ENCODE measurements at places on chromosomes 13 and 19. TPM values are rescaled to one million over a fixed set of nuclear protein-coding genes. Genes with fewer than 3 reads are reported as not detected.

Gene C2CD4C
- total RNA-seq, result 0.73 TPM

GRCh38 chr19:47110521-47111005, 3.0 kb downstream of the ZC3H4 start:
- H3K4me1 ChIP-seq, result peaks cover 8% of the 10 kb centered on the region
- peak overlapping the region; percentile 83 for H3K4me3 ChIP-seq
- H3K27me3 ChIP-seq, result no peaks in the 10 kb centered on the region
- H3K36me3 ChIP-seq, result peaks cover 12% of the 10 kb centered on the region
- DNase-seq, result no peak

Gene CEACAM8
- total RNA-seq, result not detected

- no peaks in the 10 kb centered on the region for H3K27me3 ChIP-seq
- DNase-seq, result no peak
- H3K4me1 ChIP-seq, result no peaks in the 10 kb centered on the region
- H3K4me3 ChIP-seq, result no peak overlapping the region
- H3K27ac ChIP-seq, result no peak overlapping the region
Observed at GRCh38 chr19:38162632-38163031, 61.4 kb downstream of the DPF1 start.

GRCh38 chr13:112616586-112617362, 28.8 kb upstream of the TUBGCP3 start:
- no peaks in the 10 kb centered on the region for H3K4me1 ChIP-seq
- peak; percentile 17 for DNase-seq
- no peak overlapping the region for H3K27ac ChIP-seq
- H3K27me3 ChIP-seq, result no peaks in the 10 kb centered on the region

DNA sequence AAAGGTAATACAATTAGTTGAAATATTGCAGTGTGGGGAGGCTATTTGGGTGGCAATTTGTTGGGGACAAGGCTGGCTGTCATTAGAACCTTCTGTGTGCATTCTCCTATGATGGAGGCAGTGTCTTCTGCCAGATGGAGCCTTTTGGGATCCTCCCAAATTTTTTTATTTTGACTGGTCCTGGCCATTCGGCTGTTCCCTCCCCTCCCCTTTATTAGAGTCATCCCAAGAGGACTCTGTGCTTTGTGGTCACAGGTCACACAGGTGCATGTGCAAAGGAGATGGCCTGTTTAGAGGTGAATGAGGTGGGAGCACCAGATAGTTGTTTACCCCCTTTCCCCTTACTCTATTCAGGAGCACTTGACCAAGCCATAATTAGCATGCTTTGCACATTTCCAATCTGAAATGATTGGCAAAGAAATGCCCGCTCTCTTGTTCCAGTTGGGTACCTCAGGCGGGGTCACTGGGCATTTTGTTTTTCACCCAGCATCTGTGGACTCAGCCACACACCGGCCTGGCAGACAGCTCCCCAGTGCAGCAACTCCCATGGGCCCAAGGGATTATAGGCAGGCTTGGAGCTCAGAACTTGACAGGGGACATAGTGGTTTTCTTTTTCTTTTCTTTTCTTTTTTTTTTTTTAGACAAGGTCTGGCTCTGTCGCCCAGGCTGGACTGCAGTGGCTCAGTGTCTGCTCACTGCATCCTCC, 19.8 kb downstream of the GATAD2A start:
- 0 out of 2 replicates have a peak, but pooled peaks cover 2% of the 10 kb centered on the region for H3K36me3 ChIP-seq
- H3K4me3 ChIP-seq, result no peak overlapping the region
- no peak overlapping the region for H3K27ac ChIP-seq
- H3K4me1 ChIP-seq, result peaks cover 10% of the 10 kb centered on the region
- no peak for DNase-seq
- H3K27me3 ChIP-seq, result no peaks in the 10 kb centered on the region

DNA sequence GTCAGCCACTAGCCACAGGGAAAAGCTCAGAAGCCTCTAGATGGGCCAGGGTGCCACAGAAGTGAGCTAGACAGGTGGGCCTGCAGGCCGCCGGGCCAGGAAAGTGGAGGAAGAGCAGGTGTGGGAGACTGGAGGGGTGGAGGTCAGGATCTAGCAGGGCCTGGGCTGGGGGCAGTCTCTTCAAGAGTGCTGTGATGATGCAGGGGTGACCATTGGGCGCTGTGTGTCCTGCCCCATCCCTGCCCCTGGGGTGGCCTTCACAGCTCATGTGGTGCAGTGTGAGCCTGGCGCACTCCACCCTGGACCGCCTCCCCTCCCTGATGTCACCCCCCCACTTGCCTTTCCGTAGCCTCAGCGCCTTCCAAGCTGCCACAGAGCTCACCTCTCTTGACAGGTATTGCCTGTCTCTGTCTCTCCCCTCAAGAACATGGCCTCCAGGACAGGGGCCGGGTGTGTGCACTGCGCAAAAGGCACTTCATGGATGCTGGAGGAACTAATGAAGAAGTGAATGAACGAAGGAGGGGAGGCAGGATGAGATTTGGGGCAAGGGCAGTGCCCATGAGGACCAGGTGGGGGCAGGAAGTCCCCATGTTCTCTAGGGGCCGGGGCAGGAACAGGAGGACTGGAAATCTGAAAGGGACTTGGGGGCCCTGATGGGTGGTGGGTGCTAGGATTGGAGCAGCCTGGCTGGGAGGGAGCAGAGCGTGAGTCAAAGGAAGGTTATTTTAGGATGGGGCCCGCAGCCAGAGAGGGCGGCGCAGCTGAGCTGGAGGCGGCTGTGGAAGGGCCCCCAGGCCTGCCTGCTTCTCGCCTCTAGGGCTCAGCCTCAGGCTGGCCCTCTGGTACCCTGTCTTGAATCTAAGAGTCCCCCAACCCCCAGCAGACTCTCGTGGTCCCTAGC, 6.6 kb downstream of the SSBP4 start:
- no peaks in the 10 kb centered on the region for H3K27me3 ChIP-seq
- no peaks in the 10 kb centered on the region for H3K36me3 ChIP-seq
- H3K4me1 ChIP-seq, result peaks cover 22% of the 10 kb centered on the region
- DNase-seq, result no peak

Gene APOE
- 6.5 TPM for total RNA-seq

Gene RXFP2
- not detected for total RNA-seq

Gene KIR2DL4
- not detected for total RNA-seq

- no peaks in the 10 kb centered on the region for H3K36me3 ChIP-seq
- H3K27ac ChIP-seq, result no peak overlapping the region
- H3K4me1 ChIP-seq, result no peaks in the 10 kb centered on the region
- H3K27me3 ChIP-seq, result no peaks in the 10 kb centered on the region
- DNase-seq, result no peak
Observed at GRCh38 chr13:33007237-33007636, 9.0 kb upstream of the KL start.

Gene PRX
- 4.0 TPM for total RNA-seq

Gene LILRA1
- total RNA-seq, result not detected

DNA sequence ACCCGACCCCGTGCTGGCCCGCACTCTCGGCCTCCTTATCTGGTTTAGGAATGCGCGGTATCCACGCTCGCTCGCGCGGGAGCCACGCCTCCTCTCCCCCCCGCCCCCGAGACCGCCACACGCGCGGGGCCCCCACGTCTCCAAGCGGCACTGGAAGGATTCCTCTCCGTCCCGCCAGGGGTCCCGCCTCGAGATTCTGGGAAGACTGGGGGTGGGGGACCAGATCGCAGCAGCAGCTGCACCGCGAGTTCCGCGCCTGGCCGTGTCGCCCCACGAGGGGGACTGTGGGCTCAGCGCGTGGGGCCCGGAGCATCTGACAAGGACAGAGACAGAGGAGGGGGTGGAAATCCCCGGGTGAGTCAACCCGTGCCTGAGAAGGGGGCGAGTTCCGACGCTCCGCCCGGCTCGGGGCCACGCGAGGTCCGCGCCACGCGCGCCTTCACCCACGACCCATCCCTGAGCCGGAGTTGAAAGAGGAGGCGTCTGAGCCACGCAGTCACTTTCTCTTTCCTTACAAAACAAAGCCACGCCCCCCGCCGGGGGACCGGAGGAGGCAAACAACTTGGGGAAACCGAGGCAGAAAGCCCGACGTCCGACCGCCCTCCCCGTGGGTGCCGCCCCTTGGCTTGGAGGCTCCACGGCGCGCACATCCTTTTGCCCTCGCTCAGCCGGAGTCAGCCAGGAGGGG, 814 bp downstream of the S1PR2 start:
- peak; percentile 16 for DNase-seq
- no peaks in the 10 kb centered on the region for H3K4me1 ChIP-seq
- H3K36me3 ChIP-seq, result no peaks in the 10 kb centered on the region
- H3K27ac ChIP-seq, result no peak overlapping the region
- peak overlapping the region; percentile 79 for H3K4me3 ChIP-seq

Gene IZUMO4
- total RNA-seq, result not detected

GRCh38 chr13:40460116-40460515, 206.3 kb downstream of the FOXO1 start:
- no peak for DNase-seq
- no peaks in the 10 kb centered on the region for H3K27me3 ChIP-seq
- no peak overlapping the region for H3K27ac ChIP-seq
- peaks cover 18% of the 10 kb centered on the region for H3K4me1 ChIP-seq

DNA sequence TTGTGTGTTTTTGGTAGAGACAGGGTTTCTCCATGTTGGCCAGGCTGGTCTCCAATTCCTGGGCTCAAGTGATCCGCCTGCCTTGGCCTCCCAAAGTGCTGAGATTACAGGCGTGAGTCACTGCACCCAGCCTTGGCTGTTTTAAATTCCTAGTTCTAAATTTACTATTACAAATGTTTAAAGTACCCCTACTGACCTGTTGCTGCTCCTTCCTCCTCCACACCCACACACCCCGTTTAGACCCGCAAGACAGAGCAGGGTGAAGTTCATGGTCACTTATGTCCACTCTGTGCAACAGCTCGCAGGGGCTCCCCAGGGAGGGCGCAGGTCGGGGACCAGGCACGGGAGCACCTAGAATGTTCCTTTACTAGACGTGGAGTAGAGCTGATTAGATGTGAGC, 28.7 kb downstream of the TMEM161A start:
- H3K27me3 ChIP-seq, result no peaks in the 10 kb centered on the region
- no peak overlapping the region for H3K4me3 ChIP-seq
- no peaks in the 10 kb centered on the region for H3K36me3 ChIP-seq
- no peak for DNase-seq
- H3K27ac ChIP-seq, result no peak overlapping the region

Gene SHC2
- 0.23 TPM for total RNA-seq

DNA sequence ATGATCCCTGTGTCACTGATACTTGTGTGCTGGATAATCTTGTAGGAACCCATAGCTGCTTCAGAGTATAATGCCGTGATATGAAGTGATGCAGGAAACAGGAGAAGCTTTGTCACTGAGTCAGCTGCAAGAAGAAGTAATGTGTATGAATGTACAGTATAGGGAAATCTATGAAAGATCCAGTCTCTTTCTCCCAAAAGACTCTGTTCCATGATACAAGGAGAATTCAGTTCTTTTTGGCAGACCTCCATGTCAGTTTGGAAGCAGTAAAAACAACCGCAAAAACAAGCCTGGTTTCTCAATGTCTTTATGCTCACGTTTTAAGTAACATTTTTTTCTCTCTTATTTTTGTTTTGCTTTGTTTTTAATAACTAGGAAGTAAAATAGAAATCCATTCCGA, 33.9 kb downstream of the PCDH17 start:
- no peak overlapping the region for H3K27ac ChIP-seq
- no peaks in the 10 kb centered on the region for H3K27me3 ChIP-seq
- H3K36me3 ChIP-seq, result no peaks in the 10 kb centered on the region
- no peak overlapping the region for H3K4me3 ChIP-seq
- DNase-seq, result no peak

Gene ZNF486
- total RNA-seq, result 20.5 TPM

Gene KLK4
- total RNA-seq, result 0.48 TPM

DNA sequence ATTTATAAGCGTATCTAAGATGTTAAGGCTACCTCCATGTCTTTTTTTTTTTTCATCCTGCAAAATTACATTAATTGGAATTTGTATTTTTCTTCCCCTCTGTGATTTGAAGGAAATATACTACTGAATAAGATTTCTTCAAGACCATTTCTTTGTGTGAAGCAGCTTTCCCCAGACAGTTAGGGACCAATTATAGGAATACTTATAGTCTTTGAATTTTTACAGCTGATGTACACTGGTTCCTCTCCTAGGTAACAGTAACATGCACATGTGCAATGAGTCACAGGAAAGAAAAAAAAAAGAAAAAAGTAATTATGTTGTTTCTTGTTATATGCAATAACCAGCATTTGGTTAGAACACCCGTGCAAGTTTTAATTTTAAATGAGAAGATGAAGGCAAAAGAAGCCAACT, 82.0 kb downstream of the PCDH9 start:
- no peaks in the 10 kb centered on the region for H3K27me3 ChIP-seq
- H3K4me1 ChIP-seq, result peaks cover 35% of the 10 kb centered on the region
- no peak for DNase-seq
- H3K27ac ChIP-seq, result peak overlapping the region; percentile 89
- H3K4me3 ChIP-seq, result peak overlapping the region; percentile 46

- H3K27me3 ChIP-seq, result no peaks in the 10 kb centered on the region
- H3K4me1 ChIP-seq, result peaks cover 10% of the 10 kb centered on the region
- H3K27ac ChIP-seq, result no peak overlapping the region
- peaks cover 4% of the 10 kb centered on the region for H3K36me3 ChIP-seq
Observed at GRCh38 chr19:17512574-17512939, 1.1 kb downstream of the PGLS start.

Gene PTBP1
- total RNA-seq, result 232 TPM

DNA sequence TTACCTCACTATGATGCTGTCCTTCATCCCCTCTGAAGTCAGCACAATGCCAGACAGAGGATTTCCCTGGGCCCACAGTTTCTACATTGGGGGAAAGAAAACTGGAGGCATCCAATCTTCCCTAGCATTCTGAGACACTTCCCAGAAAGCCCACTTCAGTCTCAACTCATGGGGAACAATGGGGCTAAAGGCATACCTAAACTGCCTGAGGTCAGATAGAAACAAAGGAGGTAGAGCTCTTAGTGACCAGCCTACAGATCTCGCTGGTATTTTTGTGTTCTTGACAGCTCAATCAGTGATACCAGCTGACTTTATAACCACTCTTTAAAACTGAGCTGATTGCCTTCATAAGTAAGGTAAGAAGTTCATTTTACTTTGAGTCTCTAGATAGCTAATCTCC, 881.0 kb upstream of the GPC6 start:
- no peaks in the 10 kb centered on the region for H3K27me3 ChIP-seq
- no peaks in the 10 kb centered on the region for H3K4me1 ChIP-seq
- H3K4me3 ChIP-seq, result no peak overlapping the region
- no peaks in the 10 kb centered on the region for H3K36me3 ChIP-seq
- no peak overlapping the region for H3K27ac ChIP-seq

- no peaks in the 10 kb centered on the region for H3K36me3 ChIP-seq
- peak overlapping the region; percentile 99 for H3K4me3 ChIP-seq
- H3K4me1 ChIP-seq, result no peaks in the 10 kb centered on the region
- no peaks in the 10 kb centered on the region for H3K27me3 ChIP-seq
- peak overlapping the region; percentile 70 for H3K27ac ChIP-seq
Observed at GRCh38 chr13:42039946-42040729, 8.3 kb upstream of the DGKH start.

Gene ZNF345
- total RNA-seq, result 7.2 TPM

GRCh38 chr19:37466798-37467607, at the start of gene ZNF569:
ZNF569 (minus strand) TSS chr19:37467444; CDS start chr19:37444921, 22,523 bp downstream.
- H3K27me3 ChIP-seq, result no peaks in the 10 kb centered on the region
- peak within 1 kb of the TSS; percentile 91 for H3K27ac ChIP-seq
- H3K36me3 ChIP-seq, result peaks cover 31% of the 10 kb centered on the region
- peak within 1 kb of the TSS; percentile 89 for H3K4me3 ChIP-seq
- H3K4me1 ChIP-seq, result peaks cover 4% of the 10 kb centered on the region
- DNase-seq, result peak; percentile 91

Gene ZNF700
- total RNA-seq, result 16.2 TPM
